ENCODE measurements at places on chromosomes 12 and 14.

DNA sequence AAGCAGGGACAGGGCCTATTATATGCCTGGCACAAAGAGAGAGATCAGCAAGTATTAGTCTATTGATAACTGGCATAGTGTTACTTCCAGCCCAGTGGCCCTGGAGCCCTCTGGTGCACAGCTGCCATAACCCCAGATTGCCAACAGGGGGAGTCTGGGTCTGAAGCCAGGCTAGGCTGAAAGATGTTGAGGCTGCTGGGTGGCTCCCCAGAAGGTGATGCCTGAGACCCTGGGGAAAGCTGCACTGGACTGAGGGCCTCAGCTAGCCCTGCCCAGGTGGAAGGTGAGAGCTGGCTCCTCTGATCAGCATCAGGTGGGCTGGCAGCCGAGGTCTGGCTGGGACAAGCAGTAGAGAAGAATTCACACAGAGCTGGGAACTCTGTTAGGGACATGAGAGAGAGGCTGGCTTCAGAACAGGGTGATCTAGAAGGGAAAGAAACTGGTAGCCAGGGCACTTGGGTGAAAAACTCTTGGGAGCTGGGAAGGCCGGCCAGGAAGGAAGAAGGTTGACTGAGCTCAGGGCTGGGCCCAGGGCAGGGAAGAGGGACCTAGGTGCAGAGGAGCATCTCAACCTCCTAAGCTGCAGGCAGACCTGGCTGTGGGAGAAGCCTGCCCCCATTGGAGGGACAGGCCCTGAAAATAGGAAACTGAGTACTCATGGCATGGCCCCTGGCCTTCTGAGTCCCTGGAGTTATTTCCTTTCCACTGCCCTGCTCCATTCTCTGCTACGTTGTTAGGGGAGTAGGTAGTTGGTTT is 3.9 kb downstream of the GZMH start:
- peak; percentile 54 for DNase-seq

- DNase-seq: no peak
Observed at GRCh38 chr14:101335061-101335661, 226.1 kb upstream of the DIO3 start.

DNA sequence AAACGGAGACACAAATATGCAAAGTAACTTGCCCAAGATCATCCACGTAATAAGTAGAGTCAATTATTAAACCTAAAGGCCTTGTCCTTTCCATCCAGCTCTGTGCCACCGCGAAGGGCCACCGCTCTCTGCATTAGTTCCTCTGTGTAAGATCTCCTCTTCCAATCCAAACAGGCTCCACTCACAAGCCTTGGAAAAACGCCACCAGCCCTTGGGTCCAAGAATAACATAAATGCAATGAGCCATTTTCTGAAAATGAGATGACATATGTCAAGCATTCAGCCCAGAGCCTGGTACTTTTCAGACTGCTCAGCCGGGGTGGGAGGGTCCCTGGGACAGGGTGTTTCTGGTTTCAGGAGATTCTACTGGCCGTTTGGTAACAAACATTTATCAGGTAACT is 30.0 kb downstream of the DGLUCY start:
- no peak for DNase-seq

- no peak for DNase-seq
Observed at GRCh38 chr14:102162487-102162886, 22.8 kb downstream of the WDR20 start.

DNA sequence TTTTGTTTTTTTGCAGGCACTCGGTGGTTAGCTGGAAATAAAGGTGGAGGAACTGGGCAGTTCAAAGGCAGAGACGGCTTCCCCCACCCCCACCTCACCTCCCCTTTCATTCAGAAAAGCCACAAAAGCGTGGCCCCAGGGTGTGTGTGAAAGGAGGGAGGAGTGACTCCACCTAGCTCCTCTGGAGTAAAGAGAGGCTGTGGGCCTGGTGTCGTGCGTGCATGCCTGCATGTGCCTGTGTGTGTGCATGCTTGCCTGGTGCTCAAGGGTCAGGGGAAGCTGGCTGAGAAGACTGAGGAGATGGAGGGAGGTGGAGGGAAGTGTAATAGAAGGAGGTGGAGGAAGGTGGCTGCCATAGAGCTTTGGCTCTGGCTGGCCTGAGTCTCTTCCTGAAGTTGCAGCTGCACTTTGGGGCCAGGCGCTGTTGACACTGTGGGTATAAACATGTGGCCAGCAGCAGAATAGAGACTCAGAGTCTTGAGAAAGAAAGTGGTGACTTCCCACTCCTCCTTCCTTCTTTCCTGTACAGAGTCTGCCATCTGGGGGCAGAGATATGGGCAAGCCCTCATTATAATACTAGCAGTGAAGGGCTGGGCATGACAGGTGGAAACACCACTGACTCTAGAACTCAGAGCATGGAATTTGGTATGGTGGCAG is 36.9 kb upstream of the SINHCAF start:
- peak; percentile 79 for DNase-seq

- no peak for DNase-seq
Observed at GRCh38 chr14:66635435-66635834, 127.5 kb downstream of the GPHN start.

DNA sequence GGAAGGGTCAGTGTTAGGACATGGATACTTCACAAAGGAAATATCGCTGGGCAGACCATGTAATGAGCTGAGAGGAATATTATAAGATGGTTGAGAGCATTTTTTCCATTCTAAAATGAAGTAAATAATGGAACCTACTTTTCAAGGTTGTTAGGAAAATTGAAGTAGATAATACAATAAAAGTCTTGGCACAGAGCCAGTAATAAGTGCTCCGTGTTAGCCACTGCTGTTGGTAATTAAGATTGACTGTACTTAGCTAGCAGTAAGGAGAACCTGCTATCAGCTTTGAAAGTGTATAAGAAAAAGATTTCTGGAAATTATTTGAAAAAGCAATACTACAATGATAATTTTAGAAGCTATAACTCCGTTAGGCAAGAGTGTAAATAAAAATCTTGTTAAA is 77.6 kb downstream of the SCAF11 start:
- DNase-seq: no peak

DNA sequence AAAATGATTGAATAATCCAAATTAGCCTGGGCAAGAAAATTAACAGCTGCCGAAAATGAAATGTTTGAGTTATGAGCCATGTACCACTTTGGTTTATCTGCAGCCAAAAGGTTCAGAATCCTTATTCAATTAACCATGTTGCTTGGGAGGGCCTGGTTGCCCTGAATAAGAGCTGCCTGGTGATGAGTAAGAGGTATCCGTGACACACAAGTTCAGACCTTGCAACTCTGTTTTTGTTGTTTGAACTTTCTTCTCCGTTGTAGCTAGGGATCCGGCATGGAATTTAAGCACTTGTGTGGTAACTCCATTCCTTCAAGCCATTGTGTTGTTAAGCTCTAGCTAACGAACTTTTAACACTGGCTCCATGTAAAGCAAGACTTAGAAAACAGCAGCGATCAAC is 35.7 kb downstream of the FOXA1 start:
- no peak for DNase-seq
